ENCODE measurements at places on chromosomes 12 and 14. TPM values are rescaled to one million over a fixed set of nuclear protein-coding genes. Genes with fewer than 3 reads are reported as not detected.

DNA sequence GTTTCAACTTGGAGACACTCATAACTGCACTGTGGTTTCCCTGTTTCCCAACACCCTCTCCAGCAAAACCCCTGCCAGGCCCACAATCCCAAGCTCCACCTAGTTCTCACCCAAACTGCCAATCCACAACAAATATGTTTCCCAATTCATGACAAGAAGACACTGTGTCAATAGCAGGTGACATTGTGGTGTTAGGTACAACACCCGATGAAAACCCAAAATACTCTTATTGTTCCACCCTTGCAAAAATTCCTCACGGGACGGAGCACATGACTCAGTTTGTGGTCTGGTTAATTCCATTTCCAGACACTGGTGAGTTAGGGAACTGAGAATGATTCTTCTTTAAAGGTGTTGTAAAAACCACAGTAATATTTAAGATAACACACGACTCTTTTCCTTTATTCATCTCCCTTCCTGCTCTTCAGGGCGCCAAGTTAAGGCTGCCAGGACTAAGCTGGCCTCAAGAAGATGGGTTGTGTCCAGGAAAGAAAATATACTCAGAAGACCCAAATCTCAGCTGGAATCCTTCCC is 735.5 kb downstream of the MED13L start:
- peak; percentile 33 for DNase-seq

GPN3 gene
- 27.4 TPM for total RNA-seq

DNA sequence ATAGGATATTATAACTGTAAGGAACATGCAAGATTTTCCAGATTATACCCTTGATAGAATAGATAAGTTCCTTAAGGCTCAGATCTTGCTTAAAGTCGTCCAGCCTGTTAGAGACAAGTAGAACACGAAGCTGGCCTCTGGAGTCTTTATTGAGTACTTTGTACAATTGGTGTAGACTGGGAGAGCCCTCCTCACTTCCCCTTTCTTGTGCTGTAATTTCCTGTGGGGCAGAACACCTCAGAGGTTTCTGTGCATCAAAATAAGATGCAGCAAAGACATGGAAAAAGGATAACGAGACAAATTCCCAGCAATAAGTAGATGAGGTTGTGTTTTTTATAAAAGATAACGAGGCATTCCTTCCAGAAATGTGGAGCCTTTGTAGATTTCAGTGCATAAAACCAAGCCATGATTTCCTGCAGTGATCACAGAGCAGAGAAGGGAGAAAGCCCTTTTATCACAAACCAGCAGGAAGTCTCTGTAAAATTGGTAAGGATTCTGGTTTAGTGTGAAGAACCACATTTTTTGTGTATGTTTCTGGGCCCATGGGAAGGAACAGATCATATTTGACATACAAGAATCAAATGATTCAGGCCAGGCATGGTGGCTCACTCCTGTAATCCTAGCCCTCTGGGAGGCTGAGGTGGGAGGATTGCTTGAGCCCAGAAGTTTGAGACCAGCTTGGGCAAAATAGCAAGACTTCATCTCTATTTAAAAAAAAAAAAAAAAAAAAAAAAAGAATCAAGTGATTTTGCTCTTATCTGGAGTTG is 18.0 kb downstream of the GPRC5A start:
- no peak for DNase-seq

DNA sequence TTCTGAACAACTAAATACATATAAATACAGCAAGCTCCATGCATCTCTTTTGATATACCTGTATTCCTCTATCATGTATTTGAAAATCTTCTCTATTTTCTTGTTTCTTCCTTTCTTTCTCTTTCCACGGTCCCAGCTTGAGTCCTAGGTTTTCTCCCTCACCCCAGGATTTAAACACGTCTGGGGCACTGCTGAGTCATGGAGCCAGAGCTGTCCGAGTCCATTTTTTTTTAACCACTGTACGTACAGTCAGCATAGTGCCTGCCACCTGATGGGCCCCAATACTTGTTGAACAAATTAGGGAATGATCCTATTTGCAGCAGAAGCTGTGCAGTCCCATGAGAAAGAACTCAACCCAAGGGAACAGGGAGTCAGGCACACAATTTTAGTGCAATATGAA is 158.1 kb downstream of the ATP23 start:
- no peak for DNase-seq

GRCh38 chr12:71935594-71935993 is 3.1 kb upstream of the TPH2 start:
- no peak for DNase-seq

DNA sequence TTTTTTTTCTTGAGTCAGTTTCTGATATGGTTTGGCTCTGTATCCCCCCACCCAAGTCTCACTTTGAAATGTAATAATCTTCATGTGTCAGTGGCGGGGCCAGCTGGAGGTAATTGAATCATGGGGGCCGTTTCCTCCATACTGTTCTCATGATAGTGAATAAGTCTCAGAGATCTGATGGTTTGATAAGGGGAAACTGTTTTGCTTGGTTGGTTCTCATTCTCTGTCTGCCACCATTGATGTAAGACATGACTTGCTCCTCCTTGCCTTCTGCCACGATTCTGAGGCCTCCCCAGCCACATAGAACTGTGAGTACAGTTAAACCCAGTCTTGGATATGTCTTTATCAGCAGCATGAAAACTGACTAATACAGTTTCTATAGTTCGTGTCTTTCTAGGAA is 42.9 kb downstream of the WNK1 start:
- no peak for DNase-seq

KLRD1 gene
- 0.16 TPM for total RNA-seq

- no peak for DNase-seq
Measured at GRCh38 chr14:49880267-49881064, 12.4 kb upstream of the ARF6 start.

GRCh38 chr12:106113446-106113823 is 25.3 kb downstream of the NUAK1 start:
- no peak for DNase-seq

DNA sequence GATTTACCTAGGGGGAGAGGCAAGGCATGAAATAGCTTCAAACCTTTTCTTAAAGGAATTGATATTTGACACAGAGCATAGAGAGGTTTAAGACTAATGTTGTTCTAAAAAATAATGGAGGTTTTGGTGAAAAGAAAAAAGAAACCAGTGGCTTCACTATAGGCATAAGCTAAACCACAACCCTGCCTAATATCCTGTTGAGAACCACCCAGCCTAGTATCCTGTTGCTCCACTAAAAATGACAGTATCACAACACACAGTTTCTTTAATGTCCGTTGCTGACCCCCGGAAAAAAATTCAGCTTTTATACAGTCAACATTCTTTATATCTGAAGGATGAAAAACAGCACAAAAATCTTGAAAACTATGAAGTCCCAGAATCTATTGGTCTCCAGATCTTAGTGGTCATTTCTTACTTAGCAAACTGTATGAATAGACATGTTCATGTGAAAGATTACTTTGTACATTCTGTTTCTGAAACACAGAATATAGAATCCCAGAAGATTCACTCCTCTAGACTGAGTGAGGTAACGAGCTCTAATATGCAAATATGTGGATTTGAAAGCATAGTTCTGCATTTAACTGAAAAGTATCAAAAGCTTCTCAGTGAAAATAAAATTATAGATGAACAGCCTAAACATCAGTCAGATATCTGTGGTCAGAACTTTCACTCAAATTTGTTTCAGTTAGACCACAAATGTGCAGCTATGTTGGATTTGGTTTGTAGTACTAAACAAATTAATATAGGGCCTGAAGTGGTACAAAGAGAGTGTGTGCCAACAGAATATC is 40.5 kb downstream of the GALC start:
- no peak for DNase-seq

C12orf50 gene
- not detected for total RNA-seq

DNA sequence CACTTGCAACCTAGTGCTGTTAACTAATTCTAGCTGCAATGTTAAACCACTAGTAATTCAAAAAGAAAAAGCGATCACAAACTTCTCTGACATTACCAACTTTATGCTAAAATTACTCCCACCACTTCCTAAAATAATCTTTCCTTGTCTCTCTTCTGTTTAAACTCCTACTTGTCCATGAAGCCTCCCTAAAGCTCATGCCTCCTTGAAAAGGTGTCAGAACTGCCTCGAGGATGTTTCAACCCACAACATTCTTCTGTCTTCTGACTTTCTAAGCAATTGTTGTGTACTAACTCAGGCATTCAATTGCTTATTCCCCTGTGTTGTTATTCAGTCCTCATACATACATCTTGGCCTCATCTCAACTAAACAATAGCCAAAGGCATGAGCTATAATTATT is 5.9 kb downstream of the GNPTAB start:
- DNase-seq, result no peak

DNA sequence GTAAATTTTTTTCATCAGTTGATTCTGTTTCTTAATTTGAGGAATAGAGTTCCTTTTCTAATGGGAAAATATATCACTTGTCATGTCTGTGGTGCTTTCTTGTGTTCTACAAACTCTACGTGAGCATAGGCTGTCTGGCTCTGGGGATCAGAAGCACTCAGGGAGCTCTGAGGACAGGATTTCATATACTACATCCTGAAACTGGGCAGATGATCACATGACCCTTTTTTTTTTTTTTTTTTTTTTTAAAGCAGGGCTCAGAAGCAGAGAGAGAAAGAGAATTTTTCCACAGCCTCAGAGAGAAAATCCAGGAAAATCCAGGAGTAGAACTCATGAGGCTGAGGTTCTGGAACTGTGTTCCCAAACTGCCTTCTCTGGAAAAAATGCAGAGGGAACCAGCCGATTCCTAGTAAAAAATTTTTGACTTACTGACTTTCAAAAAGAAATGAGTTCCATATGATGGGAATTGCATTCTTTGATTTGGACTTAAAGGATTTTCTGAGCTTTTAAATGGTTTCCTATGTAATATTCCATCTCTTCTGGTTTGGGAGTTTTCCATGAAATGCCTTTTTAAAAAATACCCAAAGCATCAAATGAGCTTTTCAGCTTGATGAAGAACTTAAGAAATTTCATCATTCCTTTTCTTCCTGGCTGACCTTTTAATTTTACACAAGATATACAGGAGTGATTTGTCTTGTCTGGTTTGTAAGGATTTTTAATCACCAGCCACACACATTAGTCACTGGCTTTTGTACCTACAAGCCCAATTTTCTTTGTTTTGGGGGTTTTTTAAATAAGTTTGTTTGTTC is 183.1 kb upstream of the HIF1A start:
- DNase-seq, result peak; percentile 82

TBC1D30 gene
- total RNA-seq, result 0.98 TPM

DNA sequence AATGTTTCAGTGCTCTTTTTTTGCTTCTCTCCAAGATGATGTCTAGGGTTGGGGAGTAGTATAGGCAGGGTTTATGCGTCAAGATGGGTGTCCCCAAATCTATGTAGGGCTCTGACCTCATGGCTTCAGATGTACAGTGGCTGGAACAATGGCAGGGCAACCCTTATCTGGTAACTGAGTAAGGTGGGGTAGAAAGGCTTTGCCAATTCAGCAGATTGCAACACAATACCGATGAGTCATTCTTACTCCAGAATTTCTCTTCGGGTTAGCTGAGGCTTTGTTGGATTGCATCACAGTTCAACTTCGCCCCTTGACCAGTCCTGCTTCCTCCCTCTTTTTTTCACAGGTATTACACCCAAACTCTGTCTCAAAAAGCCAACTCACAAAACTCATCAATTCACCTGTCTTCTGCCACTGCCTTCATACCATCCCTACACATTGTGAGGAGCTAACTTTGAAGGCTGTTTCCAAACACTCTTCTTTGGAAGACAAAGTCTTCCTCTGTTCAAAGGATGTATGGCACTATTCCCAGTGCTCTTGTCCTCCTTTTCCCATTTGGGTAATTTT is 190.2 kb upstream of the CNOT2 start:
- peak; percentile 97 for DNase-seq

TTC5 gene
- total RNA-seq, result 49.7 TPM

ZNF384 gene
- total RNA-seq, result 29.5 TPM

DNA sequence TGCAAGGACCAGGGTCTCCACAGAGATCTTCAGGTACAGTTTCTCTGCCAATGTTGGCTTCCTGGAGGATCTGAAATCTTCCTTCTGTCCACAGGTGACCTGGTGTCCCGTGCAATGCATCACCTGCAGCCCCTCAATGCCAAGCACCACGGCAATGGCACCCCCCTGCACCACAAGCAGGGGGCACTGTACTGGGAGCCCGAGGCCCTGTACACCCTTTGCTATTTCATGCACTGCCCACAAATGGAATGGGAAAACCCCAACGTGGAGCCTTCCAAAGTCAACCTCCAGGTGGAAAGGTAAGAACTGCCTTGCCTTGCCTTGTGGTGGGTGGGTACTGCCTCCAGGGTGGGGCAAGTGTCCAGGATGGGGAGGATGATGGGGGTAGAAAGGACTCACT is 141.8 kb upstream of the PWP1 start:
- no peak for DNase-seq

DNA sequence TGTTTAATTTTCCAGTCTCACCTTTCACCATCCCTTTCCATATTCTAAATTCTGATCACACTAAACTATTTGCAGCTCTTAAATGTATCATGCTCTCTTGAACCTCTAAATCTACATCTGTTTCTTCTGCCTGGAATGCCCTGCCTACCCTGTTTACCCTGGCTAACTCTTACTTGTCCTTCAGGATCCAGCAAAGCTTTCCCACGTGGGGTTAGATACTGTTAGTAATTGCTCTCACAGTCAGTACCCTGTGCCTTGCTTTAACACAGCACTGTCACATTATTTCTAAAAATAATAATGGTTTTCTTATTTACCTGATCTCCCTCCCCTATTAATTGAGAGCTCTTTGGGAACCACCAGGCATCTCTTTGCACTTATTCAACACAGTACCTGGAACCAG is 333.0 kb downstream of the CEP128 start:
- DNase-seq, result no peak

GRCh38 chr12:56115329-56115728 is 1.1 kb upstream of the RPL41 start:
- peak; percentile 51 for DNase-seq

SIRT4 gene
- total RNA-seq, result 3.6 TPM

- DNase-seq, result no peak
Measured at GRCh38 chr12:57090490-57090889, 1.6 kb downstream of the NAB2 start.

DNA sequence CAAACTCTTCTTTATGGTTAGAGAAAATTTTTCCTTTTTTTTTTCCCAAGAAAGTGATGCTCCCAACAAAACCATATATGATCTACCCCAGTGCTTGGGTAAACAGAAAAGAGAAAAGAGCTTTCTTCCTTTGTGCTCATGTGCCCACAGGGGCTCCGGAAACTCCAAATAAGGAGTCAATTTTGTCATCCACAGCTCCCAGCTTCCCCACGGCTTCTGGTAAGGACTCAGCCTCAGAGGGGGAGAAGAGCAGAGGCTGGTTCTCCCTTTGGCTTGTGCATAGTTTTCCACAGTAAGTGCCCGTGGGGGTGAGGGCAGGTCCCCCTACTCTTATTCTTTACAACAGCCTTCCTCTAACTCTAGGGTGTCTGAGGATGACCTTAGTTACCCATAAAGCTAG is 13.3 kb upstream of the RGS6 start:
- DNase-seq, result no peak

SLC25A47 gene
- total RNA-seq, result not detected

FAM186B gene
- 2.7 TPM for total RNA-seq

All from fibroblast of the aortic adventitia (primary cell).